NCI-H2029 treated with DMSO at 0.1 percent for 48 hours (cell line): ENCODE measurements at places on chromosomes 3 and 15.

- DNase-seq: no peak
These were observed 18.6 kb downstream of the ZIC1 start for GRCh38 chr3:147427746-147428145.

DNA sequence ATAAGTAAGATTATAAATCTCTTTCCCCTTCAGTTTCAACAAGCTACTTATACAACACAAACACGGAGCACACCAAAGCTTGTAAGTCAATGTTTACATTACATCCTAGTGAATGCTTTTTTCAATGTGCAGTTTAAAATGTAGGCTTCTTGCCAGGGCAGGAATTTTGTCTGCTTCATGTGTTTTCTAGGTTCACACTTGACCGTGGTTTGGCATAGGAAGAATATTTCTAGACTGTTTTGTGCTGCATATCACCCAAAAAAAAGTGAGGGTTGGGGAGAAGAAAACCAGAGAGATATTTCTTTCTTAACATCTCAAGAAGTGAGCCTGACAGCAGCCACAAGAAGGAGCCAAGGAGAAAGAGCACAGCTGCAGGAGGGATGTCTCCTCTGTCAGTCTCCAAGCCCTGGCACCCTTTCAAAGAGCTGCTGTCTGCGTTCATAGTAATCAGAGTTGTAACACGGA lies 255.8 kb downstream of the MEIS2 start:
- DNase-seq: peak; percentile 4

GRCh38 chr3:142884531-142884930 lies 4.4 kb downstream of the PCOLCE2 start:
- no peak for DNase-seq

- DNase-seq: no peak
These were observed 91.2 kb downstream of the KCNAB1 start for GRCh38 chr3:156211583-156211982.

DNA sequence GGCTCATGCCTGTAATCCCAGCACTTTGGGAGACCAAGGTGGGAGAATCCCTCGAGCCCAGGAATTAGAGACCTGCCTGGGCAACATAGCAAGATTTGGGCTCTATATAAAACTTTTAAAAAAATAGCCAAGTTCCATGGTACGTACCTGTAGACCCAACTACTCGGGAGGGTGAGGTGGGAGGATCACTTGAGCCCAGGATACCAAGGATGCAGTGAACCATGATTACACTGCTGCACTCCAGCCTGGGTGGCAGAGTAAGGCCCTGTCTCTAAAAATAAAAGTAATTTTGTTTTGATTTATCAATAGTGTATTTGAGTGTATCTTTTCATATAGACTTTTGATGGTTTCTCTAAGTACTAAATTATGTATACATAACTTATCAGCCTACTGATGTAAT lies 63.1 kb downstream of the LSM3 start:
- no peak for DNase-seq

DNA sequence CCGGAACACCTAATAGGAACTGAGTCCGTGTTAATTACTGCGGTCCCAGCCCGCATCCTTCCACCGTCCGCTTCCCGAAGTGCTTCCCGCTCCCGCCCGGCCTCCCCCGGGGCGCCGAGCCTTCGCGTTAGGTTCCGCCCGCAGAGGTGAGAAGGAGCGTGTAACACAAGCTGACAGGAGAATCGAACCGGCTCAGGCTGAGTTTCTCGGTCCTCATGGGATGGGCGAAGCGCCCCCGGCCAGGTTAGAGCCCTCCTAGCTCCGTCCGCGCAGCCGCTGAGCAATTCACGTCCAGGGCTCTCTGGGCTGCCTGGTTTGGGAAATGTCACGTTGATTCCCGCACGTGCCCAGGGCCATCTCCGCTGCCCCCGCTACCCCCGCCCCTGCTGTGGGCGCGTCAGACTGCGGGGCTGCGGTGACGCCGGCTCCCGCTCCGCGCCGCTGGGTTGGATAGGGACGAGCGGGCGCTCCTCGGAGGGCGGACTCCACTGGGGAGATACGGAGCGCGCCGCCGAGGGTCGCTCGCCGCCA lies 954 bp downstream of the CLDN11 start:
- DNase-seq: no peak

GRCh38 chr3:187902936-187903335 lies 157.7 kb upstream of the BCL6 start:
- no peak for DNase-seq

DNA sequence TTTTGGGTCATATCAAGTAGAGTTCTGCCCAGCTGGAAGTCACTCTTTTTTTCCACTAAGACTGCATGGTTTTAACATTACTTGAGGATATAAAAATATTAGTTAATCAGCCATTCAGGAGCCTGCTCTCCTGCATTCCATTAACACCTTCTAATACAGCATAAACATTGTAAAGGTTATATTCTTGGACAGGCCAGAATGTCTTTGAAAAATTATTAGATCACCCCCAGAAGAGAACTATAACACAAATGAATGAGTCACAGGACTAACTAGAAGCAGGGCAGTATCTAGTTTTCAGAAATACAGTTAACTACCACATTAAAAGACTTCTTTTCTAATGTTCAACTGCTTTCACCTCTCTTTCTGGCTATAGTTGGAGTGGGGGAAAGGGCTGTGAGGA lies 80.9 kb downstream of the THBS1 start:
- DNase-seq: no peak

DNA sequence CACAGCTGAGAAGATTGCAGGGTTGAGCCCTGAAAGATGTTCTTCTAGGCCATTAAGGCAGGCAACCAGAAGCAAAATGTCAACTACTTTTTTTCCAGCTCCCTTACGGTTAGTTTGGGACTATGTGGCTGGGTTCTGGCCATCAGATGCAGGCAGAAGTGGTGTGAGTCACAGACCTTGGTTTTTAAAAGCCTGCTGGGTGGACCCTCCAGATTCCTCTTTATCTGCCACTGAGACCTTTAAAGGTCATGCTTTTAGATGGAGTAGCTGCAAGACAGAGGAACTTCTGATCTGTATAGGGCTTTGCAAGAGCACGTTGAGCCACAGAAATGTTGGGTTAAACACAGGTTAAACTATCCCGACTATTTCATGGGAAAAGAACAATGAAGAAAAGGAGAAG lies 102.9 kb downstream of the CHST2 start:
- DNase-seq: no peak

DNA sequence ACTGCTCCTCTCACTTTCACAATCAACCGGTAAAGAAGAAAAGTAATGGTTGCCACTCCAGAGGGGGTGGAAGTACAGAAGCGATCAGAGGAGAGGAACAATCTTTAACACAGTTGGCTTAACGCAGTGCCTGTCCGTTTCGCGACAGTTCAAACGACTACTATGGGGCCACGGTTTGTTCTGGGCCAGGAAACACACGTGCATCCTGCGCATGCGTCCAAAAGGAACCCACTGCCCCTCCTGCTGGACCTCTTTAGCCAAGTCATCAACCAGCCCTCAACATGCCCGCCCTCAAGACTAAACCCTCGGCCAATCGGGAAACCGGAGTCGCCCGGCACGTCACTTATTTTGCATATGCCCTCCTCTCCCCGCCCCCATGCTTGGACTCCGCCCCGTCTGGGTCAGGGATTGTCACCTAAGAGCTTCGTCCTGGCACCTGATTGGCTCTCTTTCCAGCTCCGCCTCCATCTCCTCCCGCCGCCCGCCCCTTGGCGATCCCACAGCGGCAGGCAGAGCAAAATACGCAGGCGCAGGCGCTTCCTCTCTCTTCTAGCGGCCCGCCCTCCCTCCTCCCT lies 345 bp upstream of the CDV3 start:
- DNase-seq: no peak

DNA sequence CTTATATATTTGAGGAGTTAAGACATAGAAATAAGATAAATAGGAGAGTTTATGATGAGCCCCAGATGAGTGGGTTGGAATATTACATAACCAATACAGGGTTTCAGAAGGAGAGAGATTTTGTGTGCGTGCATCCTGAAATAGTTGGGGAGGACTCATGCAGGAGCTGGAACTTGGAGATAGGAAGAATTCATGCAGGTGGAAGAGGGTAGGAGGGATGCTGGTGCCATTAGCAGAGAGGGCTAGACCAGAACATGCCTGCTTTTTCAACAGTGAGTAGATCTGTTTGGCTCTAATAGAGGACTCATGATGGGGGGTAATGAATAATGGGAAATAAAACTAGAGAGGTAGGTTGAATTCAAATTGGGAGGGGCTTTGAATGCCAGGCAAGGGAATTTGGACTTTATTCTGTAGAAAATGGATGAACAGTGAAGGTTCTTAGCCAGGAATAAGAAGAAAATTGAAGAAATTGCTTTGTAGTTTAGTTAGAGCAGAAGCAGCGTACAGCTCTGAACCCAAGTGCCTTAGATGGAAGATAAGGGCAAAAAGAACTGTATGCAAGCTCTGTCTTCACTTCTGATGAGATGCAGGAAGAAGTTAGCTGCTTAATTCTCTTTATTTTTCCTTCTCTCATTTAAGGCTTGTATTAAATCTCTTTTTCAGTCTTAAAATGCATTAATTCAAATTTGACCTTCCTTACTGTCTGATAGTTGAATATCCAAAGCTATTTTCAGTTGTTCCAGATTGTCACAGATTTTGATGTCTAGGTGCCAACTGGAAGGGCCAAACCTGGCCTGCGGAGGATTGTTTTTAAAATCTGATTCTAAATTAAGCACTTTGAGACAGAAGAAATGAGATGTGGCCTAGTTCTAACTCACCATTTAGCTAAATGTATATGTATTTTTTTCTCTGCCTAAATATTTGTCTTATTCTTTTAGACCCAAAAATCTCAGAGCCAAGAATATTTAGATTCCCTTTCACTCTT lies 86.3 kb downstream of the PPM1L start:
- DNase-seq: no peak

DNA sequence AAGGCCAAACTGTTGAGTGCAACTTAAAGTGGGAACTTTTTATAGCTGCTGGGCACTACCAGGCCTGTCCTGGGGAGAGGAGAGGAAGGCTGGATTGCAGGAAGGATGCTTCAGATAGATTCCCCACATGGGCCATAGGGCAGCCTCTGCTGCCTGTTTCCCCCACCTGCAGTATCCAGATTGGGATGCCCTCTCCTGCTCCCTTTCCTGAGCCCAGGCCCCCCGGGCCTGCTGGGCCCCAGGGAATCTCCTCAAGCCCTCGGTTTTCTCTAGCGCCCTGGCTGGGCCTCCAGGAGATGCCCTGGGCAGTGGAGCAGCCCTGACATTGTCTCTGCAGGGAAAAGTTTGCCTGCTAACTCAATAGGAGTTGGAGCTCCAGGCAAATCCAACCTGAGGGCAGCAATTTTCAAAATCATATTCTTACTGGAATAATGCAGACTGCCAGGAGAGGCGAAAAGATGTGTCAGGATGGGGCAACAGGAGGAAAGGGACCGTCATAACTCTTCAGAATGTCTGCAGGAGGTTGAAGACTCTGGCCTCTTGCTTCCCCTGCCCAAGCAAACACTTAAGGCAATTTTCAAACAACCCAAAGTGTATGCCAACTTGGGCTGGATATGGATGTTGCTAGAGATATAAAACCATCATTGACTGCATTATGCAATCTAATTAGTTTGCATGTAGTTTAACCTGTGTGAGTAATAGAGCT lies 4.4 kb downstream of the NR2F2 start:
- no peak for DNase-seq

- no peak for DNase-seq
These were observed 330.2 kb downstream of the TIGIT start for GRCh38 chr3:114624047-114624445.

DNA sequence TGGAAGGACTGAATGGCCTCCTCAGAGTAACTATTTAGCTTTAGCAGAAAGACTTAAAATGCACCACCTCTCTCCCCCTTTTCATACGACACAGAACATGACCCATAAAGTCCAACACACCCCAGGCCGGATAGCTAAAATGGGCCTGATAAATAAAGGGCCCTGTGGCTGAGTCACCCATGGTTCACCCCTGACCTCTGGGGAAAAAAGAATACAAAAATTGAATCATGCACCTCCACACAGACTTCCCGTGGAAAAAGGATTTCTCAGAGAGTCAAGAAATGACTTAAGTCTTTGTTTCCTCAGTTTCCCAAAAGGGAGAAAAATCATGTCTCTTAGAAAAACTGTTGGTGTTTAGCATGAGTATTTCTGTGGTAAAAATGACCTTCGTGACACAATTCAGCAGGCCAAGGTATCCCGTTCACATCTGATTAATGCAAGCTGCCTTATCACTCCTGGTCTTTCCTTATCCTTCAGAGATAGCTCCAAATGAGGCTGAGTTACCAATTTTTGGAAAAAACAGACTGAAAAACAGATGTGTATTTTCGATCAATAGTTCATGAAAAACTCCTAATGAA lies 34.0 kb upstream of the ARHGEF3 start:
- no peak for DNase-seq

GRCh38 chr3:71710906-71711494 lies 14.2 kb downstream of the EIF4E3 start:
- DNase-seq: peak; percentile 39
